Stimulated activated CD8-positive, alpha-beta memory T cell treated with anti-CD3 and anti-CD28 coated beads, Interleukin-4, amount 100 ng/mL, for 1 hour (primary cell): ENCODE measurements at places on chromosomes 16 and 17.

- no peak for DNase-seq
Observed at GRCh38 chr17:75722076-75722475, 817 bp downstream of the ITGB4 start.

GRCh38 chr17:78986649-78987328 is 7.1 kb upstream of the LGALS3BP start:
- DNase-seq = no peak

DNA sequence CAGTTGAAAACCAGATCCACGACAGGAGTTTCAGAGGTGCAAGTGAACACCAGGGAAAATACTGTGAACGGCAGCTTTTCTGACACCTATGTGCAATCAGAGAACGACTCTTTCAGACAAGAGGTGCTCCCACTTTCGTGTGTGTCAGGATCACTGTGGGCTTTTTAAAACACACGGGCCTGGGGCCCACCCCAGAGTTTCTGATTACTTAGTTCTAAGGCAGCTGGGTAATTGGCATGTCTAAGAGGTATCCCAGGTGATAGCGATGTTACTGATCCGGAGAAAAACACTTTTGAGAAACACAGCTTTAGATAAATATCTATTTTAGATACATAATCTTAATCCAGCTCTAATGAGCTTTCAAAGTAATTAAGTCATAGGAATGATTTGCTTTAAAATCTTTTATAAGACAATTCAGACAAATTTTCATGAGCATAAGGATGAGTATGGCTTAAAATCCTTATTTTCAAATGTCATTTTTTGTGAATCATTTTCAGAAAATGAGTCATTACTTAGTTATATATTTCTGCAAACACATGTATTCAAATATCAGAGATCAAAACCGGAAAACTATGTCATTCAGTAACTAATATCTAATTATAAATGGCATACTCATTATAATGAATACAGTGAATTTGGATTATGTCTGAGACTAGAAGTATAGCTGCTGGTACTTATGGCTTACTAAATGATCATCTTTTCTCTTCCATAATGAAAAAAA is 217.9 kb upstream of the PSMD7 start:
- DNase-seq = no peak

- DNase-seq = no peak
Observed at GRCh38 chr17:18176176-18176575, 7.5 kb upstream of the ALKBH5 start.

DNA sequence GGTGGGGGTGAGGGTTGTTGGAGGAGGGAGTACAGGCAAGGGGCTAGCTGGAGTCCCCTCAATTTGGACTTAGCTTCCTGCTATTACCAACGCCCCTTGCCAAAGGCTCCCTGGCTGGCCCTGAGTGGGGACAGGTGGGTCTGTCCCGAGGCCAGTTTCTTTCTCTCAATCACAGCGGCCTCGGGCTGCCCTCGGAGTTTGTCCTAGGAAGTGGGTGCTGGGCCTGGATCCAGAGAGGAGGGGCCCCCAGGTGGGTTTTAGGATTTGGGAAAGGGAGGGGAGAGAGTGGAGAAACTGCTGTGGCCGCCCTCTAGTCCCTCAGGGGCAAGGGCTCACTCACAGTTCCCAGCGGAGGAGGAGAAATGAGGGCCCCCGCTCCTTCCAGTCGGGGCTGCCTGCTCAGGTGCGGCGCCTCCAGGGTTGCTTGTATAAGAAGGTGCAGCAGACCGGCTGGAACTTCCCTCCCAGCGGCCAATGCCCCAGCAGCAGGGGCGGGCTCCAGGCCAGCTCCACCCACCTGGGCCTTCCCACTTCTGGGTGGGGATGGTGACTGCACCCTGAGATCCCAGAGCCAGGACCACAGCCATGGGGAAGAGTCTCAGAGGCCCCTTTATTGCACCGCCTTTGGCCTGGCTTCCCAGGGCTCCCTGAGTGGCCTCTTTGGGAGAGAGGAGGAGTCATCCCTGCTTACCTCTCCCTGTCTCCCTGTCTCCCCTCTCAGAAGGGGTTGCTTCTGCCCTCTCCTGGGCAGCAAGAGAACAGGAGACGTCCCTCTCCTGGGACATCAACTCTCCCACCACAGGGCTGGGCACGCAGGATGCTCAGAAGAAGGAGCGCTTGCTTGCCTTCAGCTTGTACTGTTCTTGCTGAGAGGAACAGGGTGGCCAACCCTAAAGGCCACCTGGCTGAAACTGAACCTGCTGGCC is 112.0 kb upstream of the SMURF2 start:
- no peak for DNase-seq

DNA sequence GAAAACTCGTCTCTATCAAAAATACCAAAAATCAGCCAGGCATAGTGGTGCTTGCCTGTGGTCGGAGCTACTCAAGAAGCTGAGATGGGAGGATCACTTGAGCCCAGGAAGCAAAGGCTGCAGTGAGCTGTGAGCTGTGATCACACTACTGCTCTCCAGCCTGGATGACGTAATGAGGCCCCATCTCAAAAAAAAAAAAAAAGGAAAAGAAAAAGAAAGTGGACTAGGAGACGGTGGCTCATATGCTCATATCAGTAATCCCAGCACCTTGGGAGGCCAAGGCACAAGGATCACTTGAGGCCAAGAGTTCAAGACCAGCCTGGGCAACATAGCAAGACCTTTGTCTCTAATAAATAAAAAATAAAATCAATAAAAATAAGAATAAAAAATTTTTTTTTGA is 8.8 kb upstream of the SUMO2 start:
- DNase-seq = no peak

- DNase-seq = no peak
Observed at GRCh38 chr16:75491876-75492275, 3.4 kb downstream of the CHST6 start.

DNA sequence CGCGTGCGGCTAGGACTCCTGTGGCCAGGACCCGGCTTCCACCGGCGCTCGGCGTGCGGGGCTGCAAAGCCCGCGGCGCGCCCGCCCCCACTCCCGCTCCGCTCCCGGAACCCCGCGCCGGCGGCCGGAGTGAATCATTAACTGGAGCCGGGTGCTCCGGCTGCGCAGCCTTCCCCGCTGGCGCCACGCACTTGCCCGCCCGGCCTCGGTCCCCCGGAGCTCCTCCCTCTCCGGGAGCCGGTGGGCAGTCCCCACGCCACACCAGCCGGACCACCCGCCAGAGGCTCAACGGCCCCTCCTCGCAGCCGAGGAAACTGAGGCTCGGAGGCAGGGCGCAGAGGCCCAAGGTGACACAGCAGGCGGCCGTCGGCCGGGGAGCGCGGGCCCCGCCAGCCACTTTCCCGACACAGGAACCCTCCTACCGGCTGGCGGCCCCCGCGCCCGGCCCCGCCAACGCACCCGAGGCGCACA is 580 bp downstream of the BCAR1 start:
- no peak for DNase-seq

DNA sequence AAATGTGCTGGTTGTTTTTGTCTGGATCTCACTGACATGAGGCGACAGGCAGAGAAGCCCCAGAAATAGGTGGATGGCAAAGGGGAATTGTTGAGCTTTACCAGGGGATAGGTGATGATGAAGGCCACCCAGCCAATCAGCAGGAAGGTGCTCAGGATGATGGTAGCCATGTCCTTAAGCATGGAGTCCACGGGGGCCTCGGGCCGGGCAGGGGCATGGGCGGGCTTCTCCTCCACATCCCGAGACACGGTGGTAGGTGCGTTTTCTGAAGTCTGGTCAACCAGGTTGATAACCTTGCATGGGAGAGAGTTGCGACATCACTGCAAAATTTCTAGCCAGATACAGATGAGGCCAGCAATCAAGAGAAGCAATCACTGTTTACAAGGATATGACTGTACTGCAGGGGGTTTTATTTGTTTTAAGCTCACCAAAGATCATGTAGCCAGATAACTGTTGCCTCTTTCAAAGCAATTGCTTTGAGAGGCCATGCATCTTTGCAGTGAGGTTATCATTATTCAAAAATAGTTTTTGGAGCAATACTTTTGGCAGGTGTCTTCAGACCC is 37.3 kb upstream of the ICAM2 start:
- no peak for DNase-seq

GRCh38 chr17:33335491-33336173 is 42.5 kb upstream of the ASIC2 start:
- no peak for DNase-seq

DNA sequence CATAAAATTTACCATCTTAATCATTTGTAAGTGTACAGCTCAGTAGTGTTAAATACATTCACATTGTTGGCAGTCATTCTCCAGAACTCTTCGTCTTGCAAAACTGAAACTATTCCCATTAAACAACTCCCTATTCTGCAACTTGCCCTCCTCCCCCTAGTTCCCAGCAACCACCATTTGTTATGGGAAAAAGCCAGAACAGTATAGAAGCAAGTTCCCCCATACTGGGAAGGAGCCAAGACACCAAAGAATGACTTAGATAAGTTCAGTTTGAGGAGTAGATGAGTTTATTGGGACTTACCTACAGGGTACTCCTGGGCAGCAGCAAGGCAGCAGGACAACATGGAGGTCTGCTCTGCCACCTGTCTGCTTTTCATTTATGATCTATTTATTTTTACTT is 39.3 kb upstream of the TEKT1 start:
- DNase-seq = no peak

GRCh38 chr17:34206569-34206968 is 48.5 kb upstream of the CCL2 start:
- no peak for DNase-seq

- no peak for DNase-seq
Observed at GRCh38 chr16:85986931-85987749, 88.2 kb downstream of the IRF8 start.
